T-helper 1 cell (primary cell): ENCODE measurements at places on chromosomes 4 and X.
A peak's percentile ranks its signal among the peaks of the same experiment; 100 is the strongest.

DNA sequence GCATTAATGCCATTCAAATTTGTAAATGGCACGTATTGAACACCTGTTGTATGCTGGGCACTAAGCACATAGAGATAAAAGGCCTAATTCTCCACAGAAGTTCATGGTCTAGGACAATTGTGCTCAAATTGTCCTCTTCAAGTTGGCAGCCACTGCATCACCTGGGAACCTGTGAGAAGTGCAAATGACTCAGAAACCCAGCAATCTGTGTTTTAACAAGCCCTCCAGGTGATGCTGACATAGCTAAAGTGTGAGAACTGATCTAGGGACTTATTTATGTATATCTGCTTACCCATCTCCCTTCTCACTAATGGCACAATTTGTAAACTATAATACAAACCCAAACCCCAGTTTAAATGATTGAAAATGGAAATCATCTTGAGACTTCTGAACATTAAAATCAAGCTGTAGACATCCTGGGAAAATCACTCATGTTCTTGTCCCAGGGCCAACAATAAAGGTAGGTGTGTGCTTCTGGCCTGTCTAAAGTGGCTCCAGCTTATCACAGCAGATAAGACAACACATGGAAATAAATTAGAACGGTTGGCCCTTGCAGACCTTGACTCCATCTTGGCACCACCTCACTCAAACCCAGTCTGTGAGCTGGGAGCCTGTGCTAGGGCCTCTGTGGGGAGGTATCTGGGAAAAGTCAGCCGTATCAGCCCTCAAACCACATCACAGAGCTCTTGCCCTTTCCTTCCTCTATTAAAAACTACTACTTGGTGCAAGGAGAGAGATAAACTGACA lies 46.8 kb downstream of the UCHL1 start:
- DNase-seq = no peak

DNA sequence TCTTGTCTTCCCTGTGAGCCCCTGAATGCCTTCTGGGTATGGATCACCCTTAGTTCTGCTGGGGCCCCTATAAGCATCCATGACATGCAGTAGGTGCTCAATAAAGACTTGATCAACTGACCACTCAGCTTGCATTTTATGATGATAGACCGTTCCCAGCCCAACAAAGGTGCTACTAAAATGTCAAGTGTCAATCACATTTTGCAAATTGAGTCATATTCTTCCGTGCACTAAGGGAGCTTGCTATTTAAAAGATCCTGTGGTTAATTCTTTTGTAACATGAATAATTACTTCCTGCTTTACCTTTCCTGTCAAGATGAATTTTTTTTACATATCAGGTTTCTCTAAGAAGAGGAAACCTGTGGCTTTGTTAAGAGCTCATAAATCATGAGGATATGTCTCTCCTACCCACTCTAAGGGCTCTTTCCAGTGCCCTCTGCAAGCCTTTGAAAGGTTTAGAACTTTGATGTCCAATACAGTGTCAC lies 47.6 kb downstream of the SH3KBP1 start:
- no peak for DNase-seq

GRCh38 chr4:88585917-88586316 lies 6.4 kb upstream of the HERC3 start:
- DNase-seq = no peak

DNA sequence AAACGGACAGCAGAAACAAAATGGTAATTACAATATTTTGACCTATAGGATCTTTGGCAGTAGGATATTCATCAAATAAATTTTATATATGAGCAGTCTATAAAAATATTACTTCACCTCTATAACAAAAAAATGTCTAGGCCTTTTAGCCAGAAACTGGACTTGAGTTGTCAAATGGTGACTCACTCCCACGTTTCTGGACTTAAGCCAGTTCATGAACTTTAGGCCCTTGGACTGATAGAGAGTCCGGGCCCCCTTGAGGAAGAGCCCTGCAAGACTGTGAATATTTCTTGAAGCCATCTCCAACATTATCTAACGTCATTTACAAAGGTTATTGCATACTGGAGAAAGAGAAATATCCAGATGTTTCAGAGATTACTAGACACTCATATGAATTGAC lies 106.8 kb upstream of the FAM47A start:
- no peak for DNase-seq

DNA sequence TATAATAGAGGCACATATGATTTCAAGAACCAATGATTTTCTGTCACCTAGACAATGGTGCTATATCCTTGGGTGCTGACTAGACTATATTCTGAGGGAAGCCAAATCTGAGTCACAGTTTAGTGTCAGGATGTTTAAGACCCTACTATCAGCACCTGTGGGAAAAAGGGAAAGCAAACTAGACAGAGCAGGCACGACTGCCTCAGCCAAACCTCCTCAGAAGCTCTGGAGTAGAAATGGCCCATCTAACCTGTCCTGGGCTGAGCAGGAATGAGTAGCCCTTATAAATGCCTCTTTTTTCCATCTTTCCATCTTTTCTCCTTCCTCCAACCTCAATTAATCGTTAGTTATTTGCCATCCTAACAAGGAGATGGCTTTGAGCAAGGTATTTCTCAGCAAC lies 80.4 kb upstream of the TECRL start:
- DNase-seq = no peak

GRCh38 chrX:3514996-3515395 lies 168.5 kb upstream of the MXRA5 start:
- no peak for DNase-seq

GRCh38 chr4:156326246-156326645 lies 372.6 kb upstream of the CTSO start:
- no peak for DNase-seq

DNA sequence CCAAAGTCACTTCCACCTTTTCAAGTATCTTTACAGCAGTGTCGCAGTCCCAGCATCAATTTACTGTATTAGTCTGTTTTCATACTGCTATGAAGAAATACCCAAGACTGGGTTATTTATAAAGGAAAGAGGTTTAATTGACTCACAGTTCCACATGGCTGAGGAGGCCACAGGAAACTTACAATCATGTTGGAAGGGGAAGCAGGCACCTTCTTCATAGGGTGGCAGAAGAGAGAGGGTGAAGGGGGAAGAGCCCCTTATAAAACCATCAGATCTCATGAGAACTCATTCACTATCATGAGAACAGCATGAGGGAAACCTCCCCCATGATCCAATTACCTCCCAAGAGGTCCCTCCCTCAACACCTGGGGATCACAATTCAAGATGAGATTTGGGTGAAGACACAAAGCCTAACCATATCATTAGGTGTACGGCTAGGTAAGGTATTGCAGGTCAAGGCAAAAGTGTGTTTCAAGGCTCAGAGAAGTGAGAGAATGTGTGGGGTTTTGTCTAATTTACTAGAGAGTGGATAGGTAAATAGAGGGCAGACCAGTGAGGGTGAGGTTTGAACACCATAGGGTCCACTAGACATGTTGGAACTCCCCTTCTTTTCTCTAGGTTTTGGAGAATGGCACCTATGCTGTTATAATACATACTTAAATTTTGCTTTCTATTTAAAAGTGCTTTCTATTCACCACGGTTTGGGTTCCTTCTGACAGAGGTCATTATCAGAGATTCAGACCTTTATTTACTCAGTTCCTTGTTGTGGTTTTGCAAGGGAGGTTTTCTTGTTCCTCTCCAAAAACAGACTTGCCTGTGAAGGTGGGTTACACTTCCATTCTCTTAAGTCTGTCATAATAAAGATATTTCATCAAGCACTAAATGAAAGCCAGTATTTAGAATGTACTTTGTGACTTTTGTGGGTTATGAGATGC lies 186.6 kb downstream of the CPEB2 start:
- DNase-seq = no peak

DNA sequence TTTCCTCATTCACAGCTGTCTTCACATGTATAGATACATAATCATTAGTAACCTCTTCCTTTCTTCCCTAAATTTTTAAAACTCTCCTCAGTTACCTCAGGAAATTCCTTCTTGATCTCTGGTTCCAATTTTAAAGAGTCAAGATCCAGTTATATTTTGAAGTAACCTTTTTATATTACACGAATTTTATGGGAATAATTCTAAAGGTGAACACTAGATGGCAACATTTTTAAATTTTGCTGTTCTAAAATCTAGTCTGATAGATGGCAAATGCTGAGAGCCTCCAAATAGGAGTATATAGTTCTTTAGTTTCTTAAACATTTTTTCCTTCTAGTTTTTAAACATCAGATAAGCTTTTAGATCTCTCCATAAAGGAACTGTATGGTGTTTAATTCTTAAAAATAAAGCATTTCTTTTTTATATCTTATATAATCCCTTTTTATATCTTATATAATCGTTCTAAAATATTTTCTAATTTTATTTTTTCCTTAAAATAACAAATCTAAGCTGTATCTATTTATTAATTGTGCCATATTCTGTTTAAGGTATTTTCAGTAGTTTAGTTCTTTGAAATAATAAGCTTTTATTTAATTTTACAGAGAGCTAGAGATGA lies 37.9 kb upstream of the PAPSS1 start:
- no peak for DNase-seq

- DNase-seq = no peak
Measured at GRCh38 chr4:112752061-112752460, 115.1 kb downstream of the LARP7 start.

GRCh38 chrX:107480272-107480671 lies 30.8 kb downstream of the FRMPD3 start:
- DNase-seq = no peak

DNA sequence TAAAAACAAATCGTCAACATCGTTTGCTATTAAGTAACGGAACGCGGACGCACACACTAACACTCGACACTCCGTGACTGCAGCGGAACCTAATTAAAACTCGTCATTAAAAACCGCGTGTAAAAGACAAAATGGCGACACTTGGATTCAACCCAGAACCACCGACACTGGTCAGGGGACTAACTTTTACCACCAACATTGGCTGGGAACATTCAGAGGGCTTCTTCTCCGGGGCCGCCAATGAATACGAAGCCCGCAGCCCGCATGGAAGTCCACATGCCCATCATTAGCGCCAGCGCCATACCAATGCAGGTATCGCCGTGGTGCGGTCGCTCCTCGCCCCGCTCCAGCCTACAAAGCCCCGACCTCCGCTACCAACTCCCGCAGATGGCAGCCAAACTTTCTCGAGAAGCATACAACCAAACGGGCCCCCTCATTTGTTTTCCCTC lies 498 bp downstream of the RBMX start:
- DNase-seq = peak; percentile 37

DNA sequence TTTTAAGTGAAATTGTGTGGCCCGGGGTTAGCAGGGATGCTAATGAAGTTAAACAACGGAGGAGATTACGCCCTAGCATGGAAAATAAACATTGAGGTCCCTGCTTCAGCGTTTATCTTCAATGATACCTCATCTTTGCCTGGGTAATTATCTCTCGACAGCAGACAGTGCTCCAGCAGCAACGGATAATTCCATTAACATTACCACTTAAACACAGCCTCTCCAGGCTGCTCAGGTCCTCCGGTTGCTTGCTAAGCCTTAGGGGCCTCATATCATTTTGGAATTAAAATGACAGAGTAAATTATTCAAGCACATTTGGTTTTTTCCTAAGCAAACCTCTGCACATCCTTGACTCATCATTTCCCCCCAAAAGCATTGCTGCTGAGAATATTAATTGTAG lies 281.5 kb upstream of the KLF3 start:
- no peak for DNase-seq

GRCh38 chr4:101064541-101065180 lies 282.7 kb downstream of the PPP3CA start:
- DNase-seq = no peak

DNA sequence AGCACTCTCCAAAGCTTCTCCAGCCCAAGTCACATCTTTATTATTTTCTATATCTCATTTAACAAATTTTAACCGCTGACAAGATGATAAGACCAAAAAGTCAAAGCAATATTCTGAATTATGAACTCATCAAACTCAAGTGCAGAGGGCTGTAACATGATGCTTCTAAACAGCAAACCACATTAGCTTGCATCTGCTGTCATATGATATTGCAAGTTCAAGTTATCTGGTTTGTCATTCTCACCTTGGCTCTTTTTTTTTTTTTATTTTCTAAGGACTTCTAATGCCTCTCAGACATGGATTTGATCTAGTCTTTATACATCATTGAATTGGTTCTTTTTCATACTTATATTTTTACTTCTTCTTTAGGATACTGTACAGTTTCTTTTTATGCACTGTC lies 93.4 kb downstream of the SLC10A7 start:
- no peak for DNase-seq

- no peak for DNase-seq
Measured at GRCh38 chrX:27694667-27695066, 104.5 kb downstream of the DCAF8L2 start.

GRCh38 chr4:161583549-161583948 lies 580.3 kb downstream of the FSTL5 start:
- DNase-seq = no peak

- DNase-seq = no peak
Measured at GRCh38 chr4:76511947-76512346, 76.9 kb downstream of the SHROOM3 start.

DNA sequence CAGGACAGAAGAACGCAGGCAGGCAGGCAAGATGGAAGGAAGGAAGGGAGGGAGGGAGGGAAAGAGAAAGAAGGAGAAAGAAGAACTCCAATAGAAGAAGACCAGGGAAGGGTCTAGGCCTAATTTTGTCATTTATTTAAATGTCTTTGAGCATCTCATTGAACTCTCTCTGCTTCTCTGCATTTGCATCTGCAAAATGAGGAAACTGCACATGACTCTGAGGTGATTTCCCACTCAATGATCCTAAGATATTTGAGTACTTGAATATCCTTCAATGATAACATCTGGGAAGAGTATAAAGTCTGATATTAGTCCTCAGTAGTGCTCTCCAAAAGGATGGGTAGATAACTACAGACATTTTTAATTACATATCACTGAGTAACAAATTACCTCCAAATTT lies 33.1 kb upstream of the RBPJ start:
- DNase-seq = no peak

- DNase-seq = no peak
Measured at GRCh38 chrX:9122519-9123245, 88.8 kb upstream of the FAM9B start.

DNA sequence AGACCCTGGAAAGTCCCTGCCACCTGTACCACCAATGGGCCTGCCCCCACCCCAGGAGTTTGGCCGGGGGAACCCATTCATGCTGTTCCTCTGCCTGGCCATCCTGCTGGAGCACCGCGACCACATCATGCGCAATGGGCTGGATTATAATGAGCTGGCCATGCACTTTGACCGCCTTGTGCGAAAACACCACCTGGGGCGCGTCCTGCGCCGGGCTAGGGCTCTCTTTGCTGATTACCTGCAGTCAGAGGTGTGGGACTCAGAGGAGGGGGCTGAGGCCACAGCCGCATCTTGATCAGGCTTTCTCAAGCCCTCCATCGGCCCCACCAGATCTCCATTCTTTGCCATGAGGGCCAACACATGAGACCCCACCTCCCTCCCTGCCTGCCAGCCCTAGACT lies 13.6 kb upstream of the RBM3 start:
- DNase-seq = no peak

DNA sequence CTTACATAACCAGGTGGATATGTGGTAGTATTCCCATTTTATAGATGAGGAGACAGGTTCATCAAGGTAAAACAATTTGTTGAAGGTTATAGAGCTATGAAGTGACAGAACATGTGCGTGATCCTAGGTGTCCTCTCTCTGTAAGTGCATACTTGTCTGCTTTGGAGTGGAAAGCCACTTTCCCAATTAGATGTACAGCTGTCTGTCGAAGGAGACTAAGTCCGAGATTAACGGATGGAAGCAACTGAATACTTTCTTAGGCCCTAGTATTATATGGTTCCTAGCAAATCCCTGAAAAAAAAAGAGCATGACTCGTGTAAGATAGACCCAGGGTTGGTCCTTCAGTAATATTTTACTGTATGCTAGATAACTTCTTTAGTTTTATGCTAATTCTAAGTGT lies 19.7 kb downstream of the TMEM131L start:
- no peak for DNase-seq
